Esophagus squamous epithelium (tissue), 5 donors: ENCODE measurements at places on chromosomes 6 and 20. TPM values are rescaled to one million over a fixed set of nuclear protein-coding genes. Genes with fewer than 3 reads are reported as not detected.

Gene MYCT1
- 1.4 TPM for total RNA-seq

Gene HMGN4
- total RNA-seq: 18.1 TPM

Gene C2
- 15.2 TPM for total RNA-seq

Gene RFX6
- not detected for total RNA-seq
